Stimulated activated CD8-positive, alpha-beta memory T cell treated with anti-CD3 and anti-CD28 coated beads, Interleukin-7, amount 100 ng/mL, for 48 hours (primary cell): ENCODE measurements at places on chromosomes 5 and 9.

- DNase-seq: peak; percentile 28
Measured at GRCh38 chr5:173615884-173616576, 420 bp downstream of the BOD1 start.

- no peak for DNase-seq
Measured at GRCh38 chr9:2576631-2577030, 45.0 kb upstream of the VLDLR start.

- no peak for DNase-seq
Measured at GRCh38 chr9:114899995-114900394, 30.4 kb downstream of the TNFSF8 start.

- DNase-seq: no peak
Measured at GRCh38 chr5:153711755-153712154, 221.3 kb downstream of the GRIA1 start.

DNA sequence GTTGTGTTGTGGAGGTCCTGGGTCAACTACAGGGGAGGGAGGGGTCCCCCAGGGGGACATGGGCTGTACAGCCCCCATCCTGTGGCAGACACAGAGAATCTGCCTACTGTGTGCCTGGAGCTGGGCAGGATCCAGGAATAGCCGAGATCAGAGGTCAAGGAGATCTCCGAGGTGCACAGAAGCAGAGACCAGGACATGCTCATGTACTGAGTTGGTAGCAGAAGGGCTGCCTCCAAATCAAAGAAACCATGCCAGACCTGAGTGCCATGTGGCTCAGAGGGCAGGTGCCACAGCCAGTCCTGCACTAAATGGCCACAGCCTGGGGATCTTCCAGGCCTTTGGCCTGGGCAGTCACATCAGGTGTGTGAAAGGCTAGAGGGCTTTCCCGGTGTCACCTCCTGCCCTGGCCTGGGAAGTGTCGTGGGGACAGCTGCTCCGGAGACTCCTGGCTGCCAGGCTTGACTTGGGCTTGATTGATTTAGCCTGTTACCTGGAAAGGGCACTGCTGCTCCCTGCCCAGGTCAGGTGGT, 27.8 kb downstream of the GSN start:
- DNase-seq: no peak

- no peak for DNase-seq
Measured at GRCh38 chr9:127159949-127160610, 37.6 kb upstream of the ANGPTL2 start.

GRCh38 chr5:126516133-126516532, 78.9 kb downstream of the ALDH7A1 start:
- no peak for DNase-seq

DNA sequence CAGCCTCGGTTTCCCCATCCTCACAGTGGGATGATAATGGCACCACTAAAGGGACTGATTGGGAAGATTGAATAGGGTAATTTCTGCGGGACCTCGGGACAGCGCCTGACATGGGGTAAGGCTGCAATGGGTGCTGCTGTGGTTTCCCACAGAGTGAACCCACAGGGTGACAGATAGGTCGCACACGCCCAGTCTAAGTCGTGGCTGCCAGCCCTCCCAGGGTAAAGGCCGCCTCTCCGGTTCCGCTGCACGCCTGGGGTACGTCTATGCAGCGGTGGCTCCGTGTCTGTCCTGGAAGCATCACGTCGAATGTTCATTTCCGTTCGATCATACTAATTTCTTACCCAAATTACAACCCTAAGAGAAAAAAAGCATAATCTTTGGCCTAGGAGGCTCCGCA, 631 bp downstream of the CFAP77 start:
- no peak for DNase-seq

- DNase-seq: no peak
Measured at GRCh38 chr5:125560476-125561225, 814.2 kb upstream of the ZNF608 start.

GRCh38 chr5:134226441-134227192, 744 bp upstream of the PPP2CA start:
- no peak for DNase-seq

DNA sequence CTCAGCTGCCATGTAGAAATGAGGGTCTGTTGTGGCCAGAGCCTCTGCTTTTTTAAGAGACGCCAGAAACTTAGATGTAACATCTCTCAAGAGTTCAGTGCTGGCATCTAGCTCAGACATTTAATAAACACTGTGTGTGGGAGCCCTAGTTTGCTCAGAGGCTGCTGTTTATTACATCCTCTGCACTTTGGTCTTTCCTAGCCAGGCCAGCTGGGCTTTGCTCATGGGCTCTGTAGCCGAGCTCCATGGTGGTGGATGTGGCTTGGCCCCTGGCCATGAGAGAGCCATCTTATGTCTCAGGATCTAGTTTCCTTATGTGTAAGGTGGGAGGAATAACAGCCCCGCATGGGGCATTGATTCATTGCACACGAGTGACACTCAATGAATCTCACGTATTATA, 30.0 kb downstream of the ARHGEF37 start:
- DNase-seq: no peak

GRCh38 chr9:27785714-27786100, 212.4 kb upstream of the C9orf72 start:
- DNase-seq: no peak

DNA sequence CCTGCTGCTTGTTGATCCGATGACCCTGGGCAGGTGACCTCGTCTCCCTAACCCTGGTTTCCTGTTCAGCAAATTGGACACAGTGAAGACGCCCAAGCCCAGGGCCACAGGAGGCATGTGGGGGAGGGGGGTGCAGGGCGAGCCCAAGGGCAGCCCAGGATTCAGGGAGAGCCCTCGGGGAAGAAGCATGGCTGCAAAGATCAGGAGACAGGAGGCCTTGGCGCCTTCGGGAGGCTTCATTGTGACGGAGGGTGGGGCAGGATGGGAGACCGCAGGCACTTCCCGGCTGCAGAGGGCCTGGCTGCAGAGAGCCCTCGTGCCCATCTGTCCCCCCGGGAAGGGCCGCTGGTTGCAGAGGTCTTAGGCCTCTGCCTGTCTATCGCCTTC, 6.2 kb downstream of the ASS1 start:
- no peak for DNase-seq

DNA sequence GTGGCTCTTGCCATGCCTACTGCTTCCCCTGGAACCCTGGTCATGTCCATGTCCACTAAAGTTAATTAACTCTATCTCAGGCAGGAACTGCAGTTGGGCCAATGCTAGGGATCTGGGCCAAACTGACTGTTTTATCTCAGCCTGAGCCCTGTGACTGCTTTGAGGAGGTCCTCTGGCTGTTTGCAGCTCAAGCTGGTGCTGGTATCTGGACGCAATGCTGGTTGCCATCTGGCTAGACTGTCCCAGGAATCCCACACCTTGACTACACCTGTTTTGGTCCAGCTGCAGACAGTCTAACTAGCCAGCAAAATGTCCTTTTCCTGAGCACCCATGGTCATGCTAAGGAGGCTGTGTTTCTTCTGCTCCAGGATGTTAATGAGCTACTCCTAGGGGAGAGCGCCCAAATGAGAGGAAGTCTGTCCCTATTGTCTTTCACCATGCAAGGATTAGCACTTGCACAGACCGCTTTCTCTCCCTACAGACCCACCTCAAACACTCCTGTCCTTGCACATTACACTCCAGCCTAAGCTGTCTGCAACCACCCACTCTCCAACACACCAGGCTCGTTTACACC, 251.0 kb downstream of the SH3GL2 start:
- no peak for DNase-seq

GRCh38 chr5:76701298-76701697, 14.6 kb upstream of the F2R start:
- DNase-seq: no peak

DNA sequence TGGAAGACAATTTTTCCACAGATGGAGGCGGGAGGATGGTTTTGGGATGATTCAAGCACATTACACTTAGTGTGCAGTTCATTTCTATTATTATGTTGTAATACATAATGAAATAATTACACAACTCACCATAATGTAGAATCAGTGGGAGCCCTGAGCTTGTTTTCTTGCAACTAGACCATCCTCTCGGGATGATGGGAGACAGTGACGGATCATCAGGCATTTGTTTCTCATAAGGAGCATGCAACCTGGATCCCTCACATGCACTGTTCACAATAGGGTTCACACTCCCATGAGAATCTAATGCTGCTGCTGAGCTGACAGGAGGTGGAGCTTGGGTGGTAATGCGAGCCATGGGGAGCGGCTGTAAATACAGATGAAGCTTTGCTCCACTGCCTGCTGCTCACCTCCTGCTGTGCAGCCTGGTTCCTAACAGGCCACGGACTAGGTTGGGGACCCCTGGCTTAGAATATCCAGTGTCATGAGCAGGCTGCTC, 1.6 kb downstream of the STKLD1 start:
- DNase-seq: no peak

DNA sequence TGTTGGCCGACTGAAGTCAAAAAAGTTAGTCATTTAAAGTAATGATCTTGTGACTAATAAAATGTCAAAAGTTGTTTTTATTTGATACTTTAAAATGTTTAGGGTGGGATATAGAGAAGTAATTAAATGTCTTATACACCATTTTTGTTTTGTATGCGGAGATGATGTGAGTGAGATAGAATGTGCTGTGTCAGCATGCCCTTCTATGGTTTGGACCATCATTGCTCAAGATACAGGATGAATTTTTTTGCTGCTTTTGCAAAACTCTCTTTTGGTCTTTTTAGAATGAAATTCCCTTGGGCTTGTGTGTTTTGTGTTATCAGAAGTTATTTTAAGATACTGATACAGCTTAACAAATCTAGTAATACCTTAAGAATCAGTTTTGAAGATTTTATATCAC, 12.5 kb downstream of the SRFBP1 start:
- DNase-seq: no peak

DNA sequence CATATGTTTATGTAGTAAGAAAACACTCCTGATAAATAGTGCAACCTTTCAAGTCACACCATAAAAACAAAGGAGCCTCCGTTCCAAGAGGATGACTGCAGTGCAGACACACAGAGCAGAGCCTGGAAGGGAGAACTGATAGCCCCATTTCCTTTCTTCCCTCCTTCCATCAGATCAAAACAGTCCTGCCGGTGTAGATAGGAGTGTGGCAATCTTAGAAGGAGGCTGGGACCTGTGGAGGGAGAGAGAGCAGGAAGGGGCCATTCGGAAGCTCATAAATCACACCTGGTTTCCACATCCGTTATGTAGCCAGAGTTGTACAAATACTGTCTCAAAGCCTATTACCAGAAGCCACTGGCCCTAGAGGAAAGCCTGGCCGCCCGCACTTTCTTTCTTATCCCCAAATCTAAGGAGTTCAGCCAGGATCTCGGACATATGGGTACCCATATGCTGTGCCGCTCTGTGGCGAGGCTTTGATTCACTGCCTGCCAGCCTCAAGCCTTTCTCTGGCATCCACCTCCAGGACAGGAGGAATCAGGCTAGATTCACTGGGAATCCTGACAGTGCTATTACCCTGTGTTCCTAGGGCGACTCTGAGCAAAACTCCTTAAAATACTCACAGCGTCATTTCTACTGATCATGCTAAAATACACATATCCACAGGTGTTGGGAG, 26.9 kb downstream of the DAP start:
- no peak for DNase-seq

DNA sequence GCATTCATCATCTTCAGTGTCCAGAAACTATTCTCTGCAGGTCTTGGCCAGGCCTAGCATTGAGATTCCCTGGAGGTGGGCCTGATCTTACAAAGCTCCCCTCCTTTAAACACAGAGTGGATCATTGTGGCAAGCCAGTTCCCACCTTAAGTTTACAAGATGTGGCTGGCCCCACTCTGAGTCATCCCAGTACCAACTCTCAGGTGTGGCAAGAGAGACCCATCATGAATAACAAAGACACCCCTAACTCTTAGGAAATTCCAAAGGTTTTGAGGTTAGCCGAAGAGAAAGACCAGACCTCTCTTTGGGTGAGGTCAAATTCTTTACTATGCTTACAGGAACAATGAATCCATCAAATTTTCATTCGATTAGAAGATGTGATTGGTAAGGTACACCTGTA, 78.2 kb downstream of the RFK start:
- DNase-seq: no peak

DNA sequence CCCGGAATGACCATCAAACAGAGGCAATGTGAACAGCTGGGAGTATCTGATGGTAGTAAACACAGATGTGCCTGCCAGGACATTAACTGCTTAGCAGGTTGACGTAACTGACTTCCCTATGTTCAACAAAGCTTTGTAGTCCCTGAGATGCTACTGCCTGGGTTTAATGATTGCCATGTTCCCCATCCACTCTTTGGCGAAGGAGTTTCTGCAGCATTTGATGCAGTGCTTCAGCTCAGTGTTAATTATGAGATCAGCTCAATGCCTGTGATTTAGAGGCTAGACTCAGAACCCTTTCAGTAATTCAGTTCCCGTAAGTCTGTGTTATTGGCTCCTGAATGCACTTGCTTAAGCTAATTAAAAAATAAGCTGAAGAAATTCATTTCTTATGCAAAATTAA, 547.3 kb upstream of the ZNF608 start:
- DNase-seq: no peak

DNA sequence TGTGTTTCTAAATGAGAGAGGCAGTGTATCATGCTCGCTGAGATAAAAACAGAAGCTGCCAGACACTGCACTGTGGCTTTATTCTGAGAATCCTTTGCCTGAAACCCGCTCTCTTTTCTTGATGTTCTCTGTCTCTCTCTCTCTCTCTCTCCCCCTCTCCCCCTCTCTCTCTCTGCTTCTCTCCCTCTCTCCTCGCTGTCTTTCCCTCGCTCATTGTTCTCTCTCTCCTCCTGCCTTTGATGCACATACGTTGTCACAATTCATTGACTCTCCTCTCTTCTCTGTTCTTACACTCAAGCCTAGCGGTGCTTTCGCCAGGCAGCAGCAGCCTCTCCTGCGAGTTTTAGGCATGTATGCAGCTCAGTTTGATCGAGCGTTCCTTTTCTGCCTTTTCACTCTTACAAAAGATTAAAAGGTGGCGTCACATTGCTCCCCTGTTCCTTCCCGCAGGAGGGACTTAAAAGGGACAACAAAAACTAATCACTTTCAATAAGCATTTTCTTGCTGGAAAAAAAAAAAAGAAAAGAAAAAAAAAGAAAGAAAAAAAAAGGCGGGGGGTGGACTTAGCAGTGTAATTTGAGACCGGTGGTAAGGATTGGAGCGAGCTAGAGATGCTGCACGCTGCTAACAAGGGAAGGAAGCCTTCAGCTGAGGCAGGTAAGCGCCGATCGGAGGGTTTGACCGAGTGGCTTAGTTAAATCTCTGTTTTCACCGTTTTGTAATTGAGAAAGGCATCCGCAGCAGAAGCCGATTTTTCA, 717.9 kb upstream of the WWC1 start:
- DNase-seq: no peak

DNA sequence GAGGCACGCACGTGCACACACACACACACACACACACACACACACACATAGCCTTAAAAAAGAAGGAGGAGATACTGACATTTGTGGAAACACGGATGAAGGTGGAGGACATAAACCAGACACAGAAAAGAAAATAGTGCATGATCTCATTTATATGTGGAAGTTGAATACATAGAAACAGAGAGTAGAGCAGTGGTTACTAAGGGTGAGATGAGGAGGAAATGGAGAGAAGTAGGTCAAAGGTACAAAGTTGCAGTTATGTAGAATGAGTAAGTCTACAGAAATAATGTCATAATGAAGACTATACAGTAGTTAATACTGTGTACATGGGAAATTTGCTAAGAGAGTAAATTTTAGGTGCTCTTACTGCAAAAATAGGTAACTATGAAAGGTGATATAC, 412.2 kb upstream of the CDH9 start:
- no peak for DNase-seq
